Stimulated activated CD8-positive, alpha-beta memory T cell treated with anti-CD3 and anti-CD28 coated beads, Interleukin-2, amount 100 ng/mL, for 1 hour (primary cell): ENCODE measurements at places on chromosomes 12 and 14.
A peak's percentile ranks its signal among the peaks of the same experiment; 100 is the strongest.

- DNase-seq, result peak; percentile 0
Observed at GRCh38 chr12:50222275-50222783, 55.2 kb upstream of the CERS5 start.

- DNase-seq, result no peak
Observed at GRCh38 chr14:102317564-102318248, 1.8 kb upstream of the ZNF839 start.

GRCh38 chr14:49052521-49052920 lies 533.7 kb downstream of the RPS29 start:
- DNase-seq, result no peak

- DNase-seq, result no peak
Observed at GRCh38 chr12:90075685-90076084, 367.0 kb upstream of the ATP2B1 start.

- no peak for DNase-seq
Observed at GRCh38 chr12:124477107-124477915, 90.1 kb downstream of the NCOR2 start.

DNA sequence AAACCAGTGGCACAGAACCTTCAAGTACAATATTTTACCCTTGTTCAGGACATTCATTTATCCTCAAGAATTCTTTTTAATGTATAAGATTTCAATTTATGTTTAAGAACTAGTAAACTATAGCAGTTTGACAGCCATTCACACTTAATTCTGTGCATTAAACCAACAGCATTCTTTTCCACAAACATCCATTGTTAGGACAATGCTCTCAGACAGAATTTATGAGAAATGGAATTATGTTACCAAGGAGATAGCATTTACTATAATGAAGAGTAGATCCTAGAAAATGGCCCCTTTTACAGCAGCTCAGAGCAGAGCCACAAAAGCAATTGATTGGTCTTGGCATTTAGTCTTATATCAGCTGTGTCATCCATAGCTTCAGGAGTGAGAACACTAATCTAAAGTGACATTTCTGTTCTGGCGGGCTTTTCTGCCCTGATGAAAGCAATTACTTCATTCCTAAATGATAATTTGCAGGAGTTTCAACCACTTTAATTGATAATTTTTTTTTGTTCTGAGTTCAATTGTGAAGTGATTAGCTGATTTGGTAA lies 268.9 kb downstream of the NPAS3 start:
- no peak for DNase-seq

GRCh38 chr14:74985806-74986205 lies 16.9 kb upstream of the EIF2B2 start:
- DNase-seq, result no peak

- DNase-seq, result no peak
Observed at GRCh38 chr14:61495809-61496208, 174.4 kb downstream of the PRKCH start.

DNA sequence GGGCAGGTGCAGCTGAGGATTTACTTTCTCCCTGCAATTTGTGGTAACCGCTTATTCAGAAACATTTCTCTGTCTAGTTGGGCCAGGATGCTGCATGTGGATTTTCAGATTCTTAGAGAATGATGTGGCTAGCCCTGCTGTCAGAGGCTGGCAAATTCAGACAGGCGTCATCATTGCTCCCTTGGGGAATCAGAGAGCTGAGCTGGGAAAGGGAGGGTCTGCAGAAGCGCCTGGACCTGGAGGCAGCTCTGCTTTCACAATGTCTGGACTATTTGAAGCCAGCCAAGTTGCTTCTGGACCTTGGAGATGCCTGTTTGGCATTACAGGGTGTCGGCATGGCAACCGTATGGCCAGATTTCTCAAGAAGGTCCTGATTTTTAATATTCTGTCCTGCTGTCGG lies 3.4 kb downstream of the GALNT16 start:
- no peak for DNase-seq

DNA sequence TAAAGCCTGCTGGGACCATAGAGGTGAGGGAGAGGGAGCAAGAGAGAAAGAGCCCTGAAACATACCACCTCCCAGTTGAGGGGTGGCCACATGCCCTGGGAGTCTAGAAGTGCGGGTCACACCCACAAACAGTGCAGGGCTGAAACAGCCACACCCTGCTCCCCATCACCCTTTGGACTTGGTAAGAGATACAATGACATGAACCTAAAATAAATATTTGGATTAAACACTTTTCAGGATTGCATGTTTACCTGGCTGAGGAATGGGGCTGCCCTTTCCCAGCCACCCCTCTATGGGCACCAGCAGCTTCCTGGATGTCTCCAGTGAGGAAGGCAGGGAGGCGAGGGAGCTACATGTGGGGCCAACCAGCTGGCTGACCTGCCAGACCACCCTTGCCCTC lies 39.0 kb upstream of the TC2N start:
- DNase-seq, result no peak

DNA sequence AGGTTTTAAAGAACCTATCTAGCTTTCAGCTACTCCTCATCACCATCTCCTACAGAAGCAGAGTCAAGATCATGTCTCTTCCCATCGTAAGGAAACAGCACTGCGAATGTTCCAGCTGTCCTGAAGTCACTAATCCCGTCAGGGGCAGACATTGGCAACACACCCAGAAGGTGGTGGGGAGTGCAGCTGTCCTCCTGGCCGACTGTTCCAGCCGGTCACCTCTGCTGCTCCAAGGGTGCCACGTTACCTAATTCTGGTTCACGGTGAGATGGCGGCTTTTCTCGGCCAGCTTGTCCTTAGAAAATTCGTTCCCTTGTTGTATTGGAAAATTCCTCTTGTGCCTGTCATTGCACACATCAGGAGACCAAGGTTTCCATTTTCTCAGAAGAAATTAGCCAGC lies 196.2 kb downstream of the ZFP36L1 start:
- no peak for DNase-seq

GRCh38 chr14:74568380-74568649 lies 43.7 kb downstream of the LTBP2 start:
- no peak for DNase-seq

DNA sequence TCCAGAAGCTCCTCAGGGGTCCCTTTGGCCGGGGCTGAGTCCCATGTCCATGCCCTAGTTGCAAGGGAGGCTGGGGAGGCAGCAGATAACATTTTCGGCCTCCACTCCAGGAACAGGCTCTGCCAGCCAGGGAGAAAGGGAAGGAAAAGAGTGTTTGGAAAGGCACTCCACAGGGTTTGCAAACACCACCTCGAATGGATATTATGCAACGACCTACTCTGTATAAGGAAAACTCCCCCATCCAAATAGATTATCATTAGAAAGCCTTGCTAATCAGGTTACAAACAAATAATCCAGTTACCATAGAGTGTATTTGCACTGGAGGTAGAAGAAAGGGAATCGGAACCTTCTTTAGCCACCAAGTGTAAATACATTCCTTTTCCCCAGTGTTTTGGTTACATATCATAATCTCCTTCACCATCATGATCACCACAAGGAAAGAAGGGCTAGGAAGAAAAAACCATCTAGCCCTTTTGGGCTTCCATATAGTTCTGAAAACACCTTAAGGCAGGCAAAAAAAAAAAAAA lies 40.4 kb downstream of the TMCC3 start:
- no peak for DNase-seq

DNA sequence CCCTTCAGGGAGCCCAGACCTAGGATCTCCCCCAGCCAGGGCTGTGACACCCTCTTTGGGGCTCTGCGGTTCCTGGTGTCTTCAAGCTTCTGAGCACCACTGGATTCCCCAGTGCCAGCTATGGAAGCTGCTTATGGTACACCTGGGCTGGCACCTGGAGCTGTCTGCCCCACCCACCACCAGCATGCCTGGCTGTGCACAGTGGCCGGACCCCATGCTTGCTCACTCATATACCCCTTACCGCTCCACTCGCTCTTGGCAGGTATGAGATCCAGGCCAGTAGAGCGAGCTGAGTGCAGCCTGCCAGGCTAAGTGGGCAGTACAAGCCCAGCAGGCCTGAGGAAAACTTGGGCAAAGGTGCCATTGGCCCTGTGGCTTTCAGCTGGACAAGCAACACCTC lies 114.0 kb downstream of the DACT1 start:
- DNase-seq, result no peak

GRCh38 chr12:90515199-90516175 lies 439.5 kb downstream of the CCER1 start:
- DNase-seq, result no peak

GRCh38 chr12:88638388-88638787 lies 58.1 kb upstream of the KITLG start:
- no peak for DNase-seq
